NCI-H1105 treated with DMSO at 0.1 percent for 48 hours (cell line): ENCODE measurements at places on chromosomes 11 and 22.

DNA sequence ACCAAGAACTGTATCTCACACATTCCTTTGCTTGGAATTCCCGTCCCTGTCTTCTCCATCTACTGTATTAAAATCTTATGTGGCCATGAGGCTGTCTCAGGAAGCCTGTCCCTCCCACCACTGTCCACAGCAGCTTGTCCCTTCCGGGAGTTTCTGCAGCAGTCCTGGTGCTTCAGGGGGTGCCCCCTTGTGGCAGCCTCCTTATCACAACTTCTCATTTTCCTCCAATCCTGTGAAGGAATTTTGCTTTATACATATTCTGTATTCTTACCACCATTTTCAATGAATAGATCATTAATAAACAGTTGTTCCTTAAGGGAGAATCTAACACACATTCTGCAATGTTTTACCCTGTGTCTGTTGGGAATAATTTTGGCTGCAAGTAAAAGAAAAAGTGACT lies 220.4 kb upstream of the RAG2 start:
- no peak for DNase-seq

DNA sequence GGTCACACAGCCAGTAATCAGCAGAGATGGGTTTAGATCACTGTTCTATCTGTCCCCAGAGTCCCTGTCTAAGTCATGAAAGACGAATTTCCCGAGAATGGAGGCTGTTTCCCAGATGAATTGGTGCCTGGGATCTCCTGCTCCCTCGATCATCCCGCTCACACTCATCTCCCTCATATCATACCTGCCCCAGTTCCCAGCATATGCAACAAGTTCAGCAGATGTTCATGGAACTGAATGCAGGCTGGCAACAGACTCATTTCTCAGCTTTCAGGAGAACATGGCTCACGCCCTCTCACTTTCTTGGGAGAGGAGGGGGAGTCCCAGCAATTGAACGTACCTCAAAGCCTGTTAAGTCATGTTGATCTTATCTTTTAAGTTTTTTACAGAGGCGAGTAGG lies 22.1 kb downstream of the CD6 start:
- DNase-seq, result no peak

- DNase-seq, result no peak
Observed at GRCh38 chr11:66242095-66242765, 26.2 kb upstream of the RAB1B start.

DNA sequence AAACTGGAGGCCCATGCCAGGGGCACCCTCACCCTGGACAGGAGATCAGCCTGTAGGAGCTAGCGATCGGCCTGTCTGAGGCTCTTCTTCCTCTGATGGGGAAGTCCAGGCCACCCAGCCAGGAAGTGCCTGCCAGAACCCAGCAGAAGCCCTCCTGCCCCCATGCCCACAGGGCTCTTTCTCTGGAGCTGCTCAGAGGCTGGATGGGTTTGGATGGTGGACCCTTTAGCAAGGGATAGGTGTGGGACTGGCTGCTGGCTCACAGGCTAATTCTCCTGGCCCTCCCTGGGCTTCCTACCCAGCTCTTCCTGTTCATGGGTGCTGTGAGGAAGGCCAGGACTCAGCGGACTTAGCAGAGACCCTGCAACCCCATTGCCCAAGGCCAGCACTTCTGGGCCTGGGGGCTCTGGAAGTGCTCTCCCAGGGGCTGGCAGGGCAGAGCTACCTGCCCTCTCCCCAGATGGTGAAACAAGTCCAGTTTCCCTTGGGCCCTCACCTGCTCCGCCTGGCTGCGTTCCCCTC lies 7.6 kb downstream of the FXYD2 start:
- no peak for DNase-seq

GRCh38 chr11:93131709-93132108 lies 66.1 kb downstream of the SLC36A4 start:
- DNase-seq, result peak; percentile 63

DNA sequence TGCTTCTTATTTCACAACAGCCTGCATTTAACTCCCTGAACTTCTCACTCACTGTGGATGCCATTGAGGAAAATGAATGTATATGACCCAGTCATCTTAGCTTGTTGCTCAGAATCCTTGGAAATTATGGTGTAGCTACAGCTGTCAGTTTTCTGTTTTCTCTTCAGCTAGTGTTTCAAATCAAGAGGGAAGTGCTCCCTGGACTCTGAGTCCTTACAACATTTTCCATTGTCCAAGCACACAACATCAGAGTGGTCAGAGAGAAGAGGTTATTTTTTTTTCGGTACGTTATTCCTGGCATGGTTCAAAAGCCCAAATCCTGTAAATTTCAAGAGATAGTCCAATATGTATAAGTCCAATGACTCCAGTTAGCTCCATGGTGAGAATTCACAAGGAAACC lies 23.6 kb downstream of the MS4A6A start:
- no peak for DNase-seq

- no peak for DNase-seq
Observed at GRCh38 chr11:134797411-134798089, 385.5 kb upstream of the B3GAT1 start.

GRCh38 chr11:128690665-128691101 lies 3.2 kb upstream of the FLI1 start:
- no peak for DNase-seq

GRCh38 chr11:36976741-36977140 lies 378.7 kb upstream of the RAG2 start:
- DNase-seq, result no peak

- no peak for DNase-seq
Observed at GRCh38 chr11:65764434-65764833, 16.3 kb downstream of the AP5B1 start.

DNA sequence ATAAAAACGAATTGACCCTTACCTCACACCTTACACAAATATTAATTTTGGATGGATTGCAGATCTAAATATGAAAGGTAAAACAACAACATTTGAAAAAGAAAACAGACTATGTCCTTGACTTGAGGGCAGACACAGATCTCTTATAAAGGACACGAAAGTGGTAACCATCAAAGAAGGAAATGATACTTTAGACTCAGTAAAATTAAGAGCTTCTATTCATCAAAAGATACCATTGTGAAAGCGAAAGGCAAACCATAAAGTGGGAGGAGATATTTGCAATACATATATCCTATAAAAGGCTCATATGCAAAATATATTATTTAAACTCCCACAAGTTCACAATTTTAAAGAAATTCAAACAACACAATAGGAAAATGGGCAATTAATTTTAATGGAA lies 5.0 kb downstream of the HEPACAM start:
- no peak for DNase-seq

GRCh38 chr11:122779047-122779629 lies 59.2 kb upstream of the CRTAM start:
- DNase-seq, result no peak

- no peak for DNase-seq
Observed at GRCh38 chr11:69582756-69583467, 58.0 kb upstream of the CCND1 start.

GRCh38 chr22:27198518-27199035 lies 541.2 kb downstream of the MIAT start:
- DNase-seq, result no peak

- DNase-seq, result no peak
Observed at GRCh38 chr11:123549926-123550917, 104.2 kb downstream of the SCN3B start.

GRCh38 chr11:47950396-47950795 lies 30.0 kb upstream of the PTPRJ start:
- no peak for DNase-seq

GRCh38 chr11:48024635-48025071 lies 44.3 kb downstream of the PTPRJ start:
- no peak for DNase-seq

GRCh38 chr11:103228807-103229206 lies 119.6 kb downstream of the DYNC2H1 start:
- no peak for DNase-seq

GRCh38 chr11:69637941-69638871 lies 2.8 kb upstream of the CCND1 start:
- DNase-seq, result peak; percentile 27

DNA sequence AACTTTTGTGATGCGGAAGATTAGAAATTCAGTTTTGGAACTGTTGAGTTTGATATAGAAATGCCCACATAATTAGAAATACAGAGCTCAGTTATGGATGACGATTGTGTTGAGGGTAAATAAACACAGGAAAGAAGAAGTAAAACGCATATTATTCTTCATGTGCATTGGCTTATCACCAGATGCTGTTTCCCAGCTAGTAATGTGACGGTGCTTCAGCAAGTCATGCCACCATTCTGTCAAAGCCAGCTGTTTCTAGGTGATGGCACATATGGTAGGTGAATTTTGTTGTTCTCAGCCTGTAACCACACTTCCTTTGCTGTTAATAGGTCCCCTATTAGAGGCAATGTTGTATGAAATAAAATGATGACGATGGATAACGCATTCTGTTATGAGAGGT lies 68.9 kb downstream of the C11orf65 start:
- no peak for DNase-seq

DNA sequence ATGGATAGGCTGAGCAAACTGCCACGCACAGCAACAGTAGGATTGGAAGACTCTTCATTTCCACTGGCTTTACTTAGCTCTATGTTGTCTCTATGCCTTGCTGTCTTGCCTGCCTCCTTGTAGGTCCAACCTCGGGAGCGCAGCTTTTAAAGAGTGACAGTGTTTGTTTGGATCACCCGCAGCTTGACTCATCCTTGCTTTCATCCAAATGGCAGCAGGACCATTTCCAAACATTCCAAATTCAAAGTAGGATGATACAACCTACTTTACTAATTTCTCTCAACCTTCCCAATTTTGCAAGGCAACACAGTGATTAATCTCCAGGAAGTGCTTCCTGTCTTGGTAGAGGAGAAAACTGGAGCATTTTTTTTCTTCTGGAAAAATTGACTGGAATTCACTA lies at the start of gene MMP3:
MMP3 (minus strand) TSS at position 121 of the 400 bp plus-strand sequence; CDS start at position 58, 63 bp downstream.
- no peak for DNase-seq

DNA sequence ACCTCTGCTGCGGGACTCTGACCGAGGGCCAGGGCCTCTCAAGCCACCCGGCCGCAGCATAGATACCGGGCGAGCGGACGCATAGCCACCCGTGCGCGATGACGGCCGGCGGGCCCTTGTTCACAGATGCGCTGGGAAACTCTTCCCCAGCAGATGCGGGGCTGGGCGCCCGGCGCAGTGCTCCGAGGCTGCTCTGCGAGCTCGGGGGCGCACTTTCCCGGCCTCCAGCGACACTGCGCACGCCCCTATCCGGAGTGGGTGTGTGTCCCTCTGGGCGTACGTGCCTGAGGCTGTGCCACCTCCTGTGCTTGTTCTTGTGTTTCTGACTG lies 104.7 kb upstream of the E2F8 start:
- DNase-seq, result peak; percentile 62

DNA sequence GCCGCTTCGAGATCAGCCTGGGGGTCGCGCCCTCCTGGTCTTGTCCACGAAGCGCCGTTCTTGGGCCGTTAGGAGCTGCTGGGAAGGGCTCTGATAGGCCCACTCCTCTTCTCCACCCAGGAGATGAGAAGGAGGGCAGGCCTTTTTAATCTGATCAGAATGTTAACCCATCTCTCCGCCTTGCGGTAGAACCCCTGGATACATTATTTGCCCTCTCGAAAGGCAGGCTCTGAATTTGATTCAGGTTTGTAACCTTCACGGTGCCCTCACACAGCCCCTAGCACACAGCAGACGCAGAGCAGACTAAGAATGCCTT lies at the start of gene CCDC83:
CCDC83 (plus strand) TSS at position 43 of the 316 bp plus-strand sequence. CDS start 9,741 bp downstream, outside the sequence.
- no peak for DNase-seq

DNA sequence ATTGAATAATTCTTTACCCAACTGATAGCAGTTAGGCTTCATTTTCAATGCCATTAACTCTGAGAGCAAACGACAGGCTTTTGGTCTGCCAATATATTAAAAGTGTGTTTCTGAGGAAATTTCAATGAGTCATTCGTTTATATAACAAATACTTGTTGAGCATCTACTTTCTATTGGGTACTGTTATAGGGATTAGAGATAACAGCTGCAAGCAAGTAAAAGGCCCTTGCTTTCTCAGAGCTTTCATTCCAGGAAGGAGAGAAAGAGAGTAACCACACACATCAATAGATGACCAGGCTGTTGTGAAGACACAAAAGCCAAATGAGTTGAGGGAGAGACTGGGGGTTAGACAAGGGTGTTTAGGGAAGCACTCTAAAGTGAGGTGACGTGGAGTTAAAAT lies 35.7 kb downstream of the CD44 start:
- no peak for DNase-seq
